AG09309 (cell line): ENCODE measurements at places on chromosomes 5 and 9.

DNA sequence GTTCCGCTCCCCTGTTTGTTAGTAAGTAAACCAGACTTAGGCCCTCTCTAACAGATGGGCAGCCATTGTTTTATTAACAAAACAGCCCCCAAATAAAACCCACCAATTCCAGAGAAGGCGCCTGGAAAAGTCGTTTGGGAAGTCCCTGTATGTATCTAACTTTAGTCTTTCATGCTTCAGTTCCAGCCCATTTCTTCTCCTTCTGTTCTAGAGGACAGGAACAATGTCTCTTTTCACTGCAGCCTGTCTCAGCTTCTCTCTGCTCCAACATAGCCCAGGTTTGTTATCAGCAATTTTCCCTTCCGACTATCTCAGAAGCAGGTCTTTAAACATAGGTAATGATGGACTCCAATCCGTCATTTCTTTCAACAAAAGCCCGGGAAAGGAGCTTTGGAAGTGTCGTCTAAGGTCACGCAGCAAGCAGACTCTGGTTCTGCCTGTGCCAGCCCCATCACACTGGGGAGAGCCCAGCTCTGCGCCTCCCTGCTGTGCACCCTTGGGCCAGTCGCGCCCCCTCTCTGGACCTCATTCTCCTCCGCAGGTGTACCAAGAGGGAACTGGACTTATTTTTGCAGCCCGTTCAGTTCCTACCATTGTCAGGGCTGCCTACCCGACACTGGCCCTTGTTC, 9.6 kb upstream of the AKNA start:
- no peak for DNase-seq

- no peak for DNase-seq
Observed at GRCh38 chr9:77582525-77582924, 65.6 kb downstream of the GNA14 start.

- no peak for DNase-seq
Observed at GRCh38 chr5:56812110-56812509, 3.2 kb upstream of the MAP3K1 start.

GRCh38 chr5:54646356-54647101, 129.0 kb downstream of the SNX18 start:
- DNase-seq, result no peak
